ENCODE measurements at places on chromosomes 11 and 22.

- DNase-seq: no peak
Measured at GRCh38 chr11:92929246-92929645, 40.2 kb upstream of the MTNR1B start.

GRCh38 chr11:36306888-36307287 is 10.8 kb downstream of the PRR5L start:
- no peak for DNase-seq

DNA sequence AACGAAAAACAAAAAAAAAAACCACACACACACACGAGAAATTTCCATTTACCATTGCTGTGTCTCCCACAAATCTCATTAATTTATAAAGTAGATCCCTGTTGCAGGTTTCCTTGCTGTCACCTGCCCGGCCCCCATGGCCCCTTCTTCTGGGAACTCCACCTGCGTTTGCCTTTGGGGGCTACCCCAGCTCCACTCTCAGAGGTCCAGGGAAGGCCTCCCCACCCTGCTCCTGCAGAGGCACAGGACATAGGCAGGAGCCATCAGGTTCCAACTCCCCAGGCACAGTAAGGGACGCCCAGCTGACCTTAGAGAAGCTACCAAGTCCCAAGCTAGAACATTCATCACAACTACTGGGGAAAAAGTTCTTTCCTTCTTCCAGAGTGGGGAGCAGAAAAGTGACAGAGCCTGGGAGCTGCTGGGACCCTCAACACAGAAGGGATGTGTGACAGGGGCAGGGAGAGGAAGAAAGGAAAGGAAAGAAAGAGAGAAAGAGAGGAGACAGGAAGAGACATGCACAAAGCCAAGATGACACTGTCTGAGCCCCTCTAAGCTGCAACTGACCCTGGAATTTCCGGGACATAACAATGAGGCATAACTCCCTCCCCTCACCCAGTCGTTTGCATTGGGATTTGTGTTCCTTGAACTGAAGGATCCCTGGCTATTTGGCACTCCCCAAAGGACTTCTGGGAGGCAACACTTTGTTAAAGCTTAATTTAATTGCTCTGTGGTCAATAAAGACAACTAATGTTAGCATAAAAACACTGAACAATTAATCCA is 175.7 kb downstream of the SHANK2 start:
- no peak for DNase-seq

DNA sequence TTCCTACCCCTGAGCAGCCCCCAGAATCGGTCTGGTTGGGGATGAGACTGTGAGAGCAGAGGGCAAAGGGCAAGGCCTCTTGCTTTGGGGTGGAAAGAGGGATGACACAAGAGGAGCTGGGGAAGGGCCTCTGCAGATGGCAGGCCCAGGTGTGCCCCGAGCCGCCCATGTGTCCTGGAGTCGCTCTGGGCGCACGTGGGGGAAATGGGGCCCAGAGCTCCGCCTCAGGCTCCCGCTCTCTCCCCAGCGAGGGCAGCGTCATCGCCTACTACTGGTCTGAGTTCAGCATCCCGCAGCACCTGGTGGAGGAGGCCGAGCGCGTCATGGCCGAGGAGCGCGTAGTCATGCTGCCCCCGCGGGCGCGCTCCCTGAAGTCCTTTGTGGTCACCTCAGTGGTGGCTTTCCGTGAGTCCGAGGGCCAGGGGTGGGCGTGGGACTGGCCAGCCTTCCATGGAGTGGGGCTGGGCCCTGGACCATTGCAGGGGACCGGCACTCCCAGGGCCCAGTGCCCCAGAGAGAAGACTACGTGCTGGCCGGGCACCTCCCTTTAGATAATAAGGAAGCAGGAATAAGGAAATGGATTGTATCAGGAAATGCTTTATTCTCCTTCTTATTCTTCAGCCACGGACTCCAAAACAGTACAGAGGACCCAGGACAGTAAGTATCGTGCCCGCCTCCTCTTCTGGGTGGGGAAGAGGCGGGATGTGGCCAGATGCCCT is 30.1 kb downstream of the ST14 start:
- DNase-seq: no peak

- no peak for DNase-seq
Measured at GRCh38 chr11:119359365-119360214, 13.1 kb upstream of the MFRP start.
